Right lobe of liver (tissue), 6 donors: ENCODE measurements at places on chromosomes 16 and 17.

- no peak for DNase-seq
These were observed 64.4 kb downstream of the METRNL start for GRCh38 chr17:83143817-83144231.

- DNase-seq: no peak
These were observed 2.8 kb downstream of the CFAP119 start for GRCh38 chr16:30758988-30759491.

DNA sequence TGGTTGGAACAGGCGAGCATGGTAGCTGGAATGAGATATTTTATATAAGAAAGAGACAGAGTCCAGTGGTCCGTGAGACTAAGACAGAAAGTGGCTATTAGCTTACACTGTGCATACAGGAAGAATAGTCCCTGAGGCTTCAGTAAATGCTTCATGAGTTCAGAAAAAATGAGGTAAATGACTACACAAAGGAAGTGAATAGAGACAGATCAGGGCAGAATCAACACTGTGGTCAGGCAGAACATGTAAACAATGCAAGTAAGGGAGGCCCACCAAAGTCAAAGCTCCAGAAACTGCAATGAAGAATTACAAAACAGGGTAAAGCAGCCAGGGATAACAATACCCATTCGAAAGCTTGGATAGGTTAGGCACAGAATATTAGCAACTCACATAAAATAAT lies 4.8 kb downstream of the ABCA10 start:
- no peak for DNase-seq

DNA sequence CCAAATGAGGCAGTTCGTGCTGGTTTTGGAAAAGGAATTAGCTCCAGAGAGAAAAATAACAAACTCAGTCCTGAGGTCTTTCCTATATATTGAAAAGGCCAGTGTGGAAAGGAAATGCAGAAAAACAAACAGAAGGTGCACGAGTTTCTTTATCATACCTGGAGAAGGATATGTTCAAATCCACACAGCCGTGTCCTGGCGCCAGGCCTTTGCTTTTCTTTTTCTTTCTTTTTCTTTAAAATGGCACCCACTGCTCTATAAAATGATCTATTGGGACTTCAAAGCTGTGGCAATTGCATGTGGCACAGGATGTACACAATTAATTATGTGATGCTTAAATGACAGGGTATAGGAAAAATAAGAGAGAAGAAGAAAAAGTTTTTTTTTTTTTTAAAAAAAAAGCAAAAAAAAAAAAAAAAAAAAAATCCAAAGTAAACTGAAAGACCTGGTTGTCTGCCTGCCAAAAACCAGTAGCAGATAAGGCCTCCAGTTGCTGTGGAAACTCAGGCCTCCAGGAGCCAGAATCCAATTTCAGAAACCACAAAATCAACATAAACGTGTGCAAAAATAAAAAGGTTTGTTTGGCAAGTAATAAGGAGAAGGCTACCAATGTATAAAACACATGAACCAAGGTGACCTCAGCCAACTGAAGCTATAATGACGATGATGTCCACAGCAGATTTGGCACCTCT lies 957.6 kb upstream of the SOX9 start:
- DNase-seq: no peak

DNA sequence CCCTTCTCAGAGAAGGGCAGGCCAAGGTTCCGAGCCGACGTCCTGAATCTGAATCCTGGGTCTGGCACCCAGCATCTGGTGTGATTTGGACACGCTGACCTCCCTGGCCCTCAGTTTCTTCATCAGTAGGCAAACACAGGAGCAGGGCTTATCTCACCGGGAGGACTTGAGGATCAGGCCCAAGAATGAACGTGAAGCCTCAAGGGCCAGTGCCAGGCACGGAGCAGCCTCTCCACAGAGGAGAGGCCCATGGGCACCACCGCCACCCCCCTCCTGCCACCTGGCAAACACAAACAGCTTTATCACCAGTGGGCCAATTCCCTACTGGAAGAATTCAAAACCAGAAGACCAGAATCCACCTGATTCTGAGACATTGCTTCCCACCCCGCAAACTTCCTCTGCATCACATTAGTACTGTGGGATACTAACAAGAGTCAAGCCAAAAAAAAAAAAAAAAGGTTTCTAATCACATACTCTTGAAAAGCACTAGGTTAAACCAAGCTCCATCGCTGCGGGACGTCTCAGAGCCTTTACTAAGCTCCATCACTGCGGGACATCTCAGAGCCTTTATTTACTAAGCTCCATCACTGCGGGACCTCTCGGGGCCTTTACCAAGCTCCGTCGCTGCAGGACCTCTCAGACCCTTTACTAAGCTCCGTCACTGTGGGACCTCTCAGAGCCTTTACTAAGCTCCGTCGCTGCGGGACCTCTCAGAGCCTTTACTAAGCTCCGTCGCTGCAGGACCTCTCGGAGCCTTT lies 68.0 kb upstream of the DOC2B start:
- DNase-seq: no peak

- peak; percentile 74 for DNase-seq
These were observed 230.9 kb downstream of the MRTFB start for GRCh38 chr16:14302031-14302398.
